ENCODE measurements at places on chromosomes 16 and 17.

GRCh38 chr16:27248036-27248435 lies 20.5 kb downstream of the NSMCE1 start:
- DNase-seq, result no peak

DNA sequence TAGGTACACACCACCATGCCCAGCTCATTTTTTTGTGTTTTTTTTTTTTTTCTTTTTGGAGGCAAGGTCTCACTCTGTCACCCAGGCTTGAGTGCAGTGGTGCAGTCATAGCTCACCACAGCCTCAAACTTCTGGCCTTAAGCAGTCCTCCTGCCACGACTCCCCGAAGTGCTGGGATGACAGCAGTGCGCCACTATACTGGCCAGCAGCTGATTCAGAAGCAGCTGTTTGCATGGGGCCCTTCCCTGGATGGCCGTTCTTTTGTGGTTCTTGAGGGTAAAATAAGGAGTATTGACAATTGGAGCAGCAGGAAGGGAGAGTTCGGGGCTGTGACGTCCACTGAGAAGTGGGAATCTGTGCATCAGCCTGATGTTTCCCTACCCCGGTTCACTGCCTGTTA lies 41.6 kb downstream of the KIAA0513 start:
- no peak for DNase-seq

GRCh38 chr16:53817812-53818550 lies 114.0 kb downstream of the FTO start:
- DNase-seq, result no peak

GRCh38 chr16:84821728-84822689 lies 2.2 kb downstream of the CRISPLD2 start:
- no peak for DNase-seq

- DNase-seq, result no peak
Observed at GRCh38 chr17:42985225-42985624, 4.9 kb downstream of the RUNDC1 start.

GRCh38 chr17:1013729-1014090 lies 16.8 kb downstream of the TIMM22 start:
- no peak for DNase-seq

GRCh38 chr16:28068976-28069375 lies 5.5 kb upstream of the GSG1L start:
- DNase-seq, result no peak

DNA sequence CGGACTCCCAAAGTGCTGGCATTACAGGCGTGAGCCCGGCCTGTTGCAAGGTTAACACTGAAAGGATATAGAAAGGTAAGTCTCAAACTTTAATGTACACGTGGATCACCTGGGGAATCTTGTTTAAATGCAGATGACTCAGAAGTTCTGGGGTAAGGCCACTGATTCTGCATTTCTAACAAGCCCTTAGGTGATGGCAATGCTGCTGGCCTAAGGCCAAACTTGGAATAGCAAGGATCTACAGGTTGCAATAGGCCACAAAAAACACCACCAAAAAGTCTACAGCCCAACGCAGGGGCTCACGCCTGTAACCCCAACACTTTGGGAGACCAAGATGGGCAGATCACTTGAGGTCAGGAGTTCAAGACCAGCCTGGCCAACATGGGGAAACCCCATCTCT lies 4.2 kb downstream of the CMTM4 start:
- DNase-seq, result no peak

DNA sequence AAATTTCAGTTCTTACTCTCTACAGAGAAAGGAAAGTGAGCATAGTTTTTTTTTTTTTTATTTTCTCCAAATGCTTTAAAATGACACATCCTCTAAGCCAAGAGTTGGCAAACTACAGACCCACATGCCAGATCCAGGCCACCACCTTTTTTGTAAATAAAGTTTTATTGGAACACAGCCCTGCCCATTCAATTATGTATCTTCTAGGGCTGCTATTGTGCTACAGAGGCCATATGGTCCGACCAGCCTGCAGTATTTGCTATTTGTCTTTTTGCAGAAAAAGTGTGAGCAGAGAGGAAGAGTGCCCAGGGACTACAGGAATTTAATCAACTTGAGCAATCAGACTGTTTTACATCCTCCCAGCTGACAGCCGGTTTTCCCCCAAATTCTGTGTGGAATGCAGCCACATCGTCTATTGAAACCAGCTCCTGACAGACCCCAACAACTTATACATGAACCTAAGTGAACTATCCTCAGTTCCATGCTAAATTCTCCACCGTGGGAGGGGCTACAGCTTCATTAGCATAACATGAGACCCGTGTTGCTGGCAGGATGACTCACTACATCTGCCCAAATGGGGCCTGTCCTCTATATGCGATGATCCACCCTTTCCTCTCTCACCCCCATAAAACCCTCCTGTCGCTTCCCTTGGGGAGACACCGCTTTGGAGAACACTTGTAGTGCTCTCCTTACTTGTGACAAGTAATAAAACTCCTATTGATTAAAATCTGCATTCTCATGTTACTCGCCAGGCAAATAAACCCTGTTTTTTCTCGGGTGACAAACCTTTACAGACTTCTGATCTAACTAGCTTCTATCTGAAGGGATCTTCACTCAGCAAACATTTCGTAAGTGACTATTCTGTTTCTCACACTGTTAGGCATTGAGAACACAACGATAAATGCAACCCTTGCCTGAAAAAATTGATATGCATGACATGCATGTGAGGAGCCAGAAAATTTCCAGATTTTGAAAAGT lies 149.4 kb upstream of the HS3ST3A1 start:
- DNase-seq, result no peak

DNA sequence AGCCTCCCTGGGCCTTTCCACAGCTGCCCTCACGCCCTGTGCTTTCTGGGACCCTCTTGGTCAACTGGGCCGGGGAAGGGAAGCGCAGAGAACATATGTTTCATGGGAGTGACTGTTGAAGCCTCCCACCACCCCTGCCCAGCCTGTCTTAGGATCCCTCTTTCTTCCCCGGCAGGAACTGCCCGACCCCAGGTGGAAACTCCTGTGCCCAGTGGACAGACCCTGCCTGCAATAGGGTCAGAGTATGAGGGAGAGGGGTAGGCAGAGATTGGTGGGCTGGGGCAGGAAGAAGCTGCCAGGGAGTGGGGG lies 10.5 kb downstream of the HEXIM2 start:
- no peak for DNase-seq

DNA sequence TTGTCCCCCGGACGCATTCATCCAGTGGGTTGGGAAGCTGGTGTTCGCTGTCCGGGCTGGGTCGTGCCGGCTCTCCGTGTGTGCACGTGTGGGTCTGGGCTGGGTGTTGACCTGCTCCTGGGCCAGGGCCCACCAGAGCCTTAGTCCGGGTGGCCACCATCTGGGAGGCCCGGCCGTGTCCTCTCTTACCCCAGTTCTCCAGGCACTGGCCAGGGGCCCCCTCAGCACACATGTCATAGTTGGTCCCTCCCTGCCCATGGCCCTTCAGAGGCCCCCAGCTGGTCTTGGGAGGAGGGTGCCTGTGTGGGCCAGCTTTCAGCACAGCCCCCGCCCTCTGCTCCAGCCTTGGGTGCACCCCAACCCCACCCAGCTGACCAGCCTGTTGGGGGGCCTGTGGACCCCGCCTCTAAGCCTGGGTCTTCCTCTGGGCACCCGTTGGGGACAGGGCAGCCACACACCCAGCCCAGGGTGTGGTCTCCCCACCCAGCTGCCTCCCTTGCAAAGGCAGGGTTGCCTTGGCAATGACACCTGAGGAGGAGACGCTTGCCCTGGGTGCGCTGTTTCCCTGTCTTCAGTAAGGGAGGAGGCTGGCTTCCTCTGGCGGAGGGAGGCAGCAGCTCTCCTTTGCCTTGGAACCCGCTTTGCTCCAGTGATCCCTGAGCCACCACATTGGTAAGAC lies 77.4 kb downstream of the JPH3 start:
- no peak for DNase-seq

- DNase-seq, result no peak
Observed at GRCh38 chr17:8225813-8226535, 15.6 kb upstream of the AURKB start.

DNA sequence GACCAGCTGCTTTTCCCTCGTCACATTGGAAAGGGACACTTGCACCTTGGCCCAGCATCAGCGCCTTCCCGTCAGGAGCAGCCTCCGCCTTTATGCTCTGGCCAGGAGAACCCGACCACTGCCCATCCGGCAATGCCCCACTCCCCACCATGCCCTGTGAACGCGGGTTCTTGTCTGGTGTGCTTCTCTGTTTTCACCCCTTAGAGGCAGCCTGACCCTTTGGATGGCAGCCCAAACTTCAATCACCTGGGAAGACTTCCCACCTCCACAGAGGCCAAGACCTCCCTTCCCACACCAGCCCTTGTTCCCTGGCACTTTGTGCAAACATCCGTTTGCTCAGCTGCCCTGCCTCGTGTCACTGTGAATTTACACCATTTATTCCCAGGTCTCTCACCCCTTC lies 87.0 kb downstream of the DNAH17 start:
- no peak for DNase-seq

DNA sequence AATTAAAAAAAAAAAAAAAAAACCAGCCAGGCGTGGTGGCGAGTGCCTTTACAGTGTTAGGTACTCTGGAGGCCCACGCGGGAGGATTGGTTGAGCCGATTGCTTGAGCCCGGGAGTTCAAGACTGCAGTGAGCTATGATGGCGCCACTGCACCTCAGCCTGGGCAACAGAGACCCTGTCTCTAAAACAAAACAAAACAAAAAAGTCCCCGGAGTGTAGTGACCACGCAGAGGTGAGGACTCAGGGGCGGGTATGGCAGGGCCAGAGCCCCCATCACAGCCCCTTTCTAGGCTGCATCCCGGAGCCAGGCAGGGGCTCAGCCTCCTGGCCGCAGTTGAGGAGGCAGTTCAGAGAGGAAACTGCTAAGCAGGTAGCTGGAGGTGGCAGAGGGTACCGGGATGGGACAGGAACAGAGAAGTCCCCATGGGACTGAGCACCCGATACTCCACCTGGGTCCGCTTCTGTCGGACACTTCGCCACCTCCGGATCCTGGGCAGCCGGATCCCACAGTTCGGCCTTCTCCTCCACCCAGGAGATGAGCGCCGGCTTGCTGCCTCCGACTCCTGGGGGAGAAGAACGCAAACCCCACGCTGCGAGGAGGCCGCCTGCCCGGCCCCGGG lies 800 bp downstream of the ZNF747 start:
- no peak for DNase-seq

DNA sequence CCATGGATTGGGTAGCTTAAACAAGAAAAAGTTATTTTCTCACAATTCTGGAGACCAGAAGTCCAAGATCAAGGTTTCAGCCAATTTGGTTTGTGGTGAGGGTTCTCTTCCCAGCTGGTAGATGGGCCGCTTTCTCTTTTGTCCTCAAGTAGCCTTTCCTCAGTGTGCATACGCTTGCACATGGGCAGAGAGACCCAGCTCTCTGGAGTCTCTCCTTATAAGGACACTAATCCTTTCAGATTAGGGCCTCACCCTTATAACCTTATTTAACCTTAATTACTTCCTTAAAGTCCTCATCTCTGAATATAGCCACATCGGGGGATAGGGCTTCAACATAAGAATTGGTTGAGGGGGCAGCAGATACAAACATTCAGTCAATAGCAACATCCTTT lies 68.4 kb upstream of the NLK start:
- DNase-seq, result no peak

GRCh38 chr17:2688351-2689342 lies 22.9 kb downstream of the CLUH start:
- no peak for DNase-seq

- DNase-seq, result no peak
Observed at GRCh38 chr16:67651847-67652246, 6.9 kb downstream of the CARMIL2 start.

DNA sequence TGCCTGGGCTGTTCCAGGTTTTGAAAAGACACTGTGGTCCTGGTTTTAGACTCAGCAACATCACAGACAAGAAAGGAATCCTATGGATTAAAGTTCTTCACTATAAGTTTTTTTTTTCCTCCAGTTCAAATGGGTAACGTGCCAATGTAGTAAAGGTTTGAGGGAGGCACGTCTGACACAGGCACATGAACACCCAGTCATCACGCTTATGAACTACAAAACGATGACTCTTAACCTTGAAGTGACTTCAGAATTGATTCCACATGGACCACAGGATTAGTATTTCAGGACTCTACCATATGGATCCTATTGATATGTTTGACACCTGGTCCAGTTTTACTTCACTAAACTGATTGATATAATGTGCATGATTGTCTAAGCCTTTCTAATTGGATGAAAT lies 2.3 kb downstream of the PRMT7 start:
- no peak for DNase-seq

Measured in activated CD8-positive, alpha-beta memory T cell treated with anti-CD3 and anti-CD28 coated beads for 1 hour (primary cell).